ENCODE measurements at places on chromosomes 6 and 20. TPM values are rescaled to one million over a fixed set of nuclear protein-coding genes. Genes with fewer than 3 reads are reported as not detected.

Gene AKAP7
- 5.3 TPM for total RNA-seq

Gene TRIM40
- total RNA-seq: not detected

Gene SASH1
- total RNA-seq: 10.2 TPM

Gene EEF1A2
- total RNA-seq: 29.8 TPM

Gene OOEP
- not detected for total RNA-seq

Gene CLDN20
- total RNA-seq: not detected

Gene KCNK5
- 31.8 TPM for total RNA-seq

Gene MAFB
- total RNA-seq: 0.76 TPM

Gene CST5
- not detected for total RNA-seq

- DNase-seq: no peak
These were observed 507.3 kb upstream of the ARID1B start for GRCh38 chr6:156269751-156270369.

- no peak for DNase-seq
These were observed 81.7 kb upstream of the PDE10A start for GRCh38 chr6:165744555-165745228.

- DNase-seq: peak; percentile 72
These were observed 119.4 kb downstream of the TBX18 start for GRCh38 chr6:84645000-84645399.

DNA sequence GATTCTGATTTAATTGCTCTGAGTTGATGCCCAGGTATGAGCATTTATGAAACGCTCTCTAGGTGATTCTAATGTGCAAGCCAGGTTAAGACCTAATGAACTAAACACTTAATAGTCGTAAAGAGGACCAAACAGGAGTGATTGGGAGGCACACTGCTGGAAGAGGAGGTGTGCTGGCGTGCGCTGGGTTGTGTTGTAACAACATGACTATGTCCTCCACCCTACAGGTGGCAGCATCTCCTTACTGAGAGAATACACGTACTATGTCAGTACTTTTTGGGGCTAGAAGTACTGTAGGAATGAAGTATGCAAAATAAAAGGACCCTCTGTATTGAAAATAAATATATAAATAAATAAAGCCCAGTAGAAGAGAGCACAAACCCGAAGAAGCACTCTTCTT is 11.9 kb downstream of the C6orf89 start:
- DNase-seq: peak; percentile 45

GRCh38 chr6:15536198-15536955 is 126.5 kb downstream of the DTNBP1 start:
- no peak for DNase-seq

- DNase-seq: no peak
These were observed 34.7 kb downstream of the KIAA1755 start for GRCh38 chr20:38225900-38226263.

- DNase-seq: peak; percentile 95
These were observed at the start of gene MDN1 for GRCh38 chr6:89819336-89820130. Gene MDN1, minus strand, starts transcription at chr6:89819794. Its CDS starts 187 bp downstream, at chr6:89819607.

GRCh38 chr6:47724300-47724699 is 25.9 kb downstream of the ADGRF4 start:
- no peak for DNase-seq

DNA sequence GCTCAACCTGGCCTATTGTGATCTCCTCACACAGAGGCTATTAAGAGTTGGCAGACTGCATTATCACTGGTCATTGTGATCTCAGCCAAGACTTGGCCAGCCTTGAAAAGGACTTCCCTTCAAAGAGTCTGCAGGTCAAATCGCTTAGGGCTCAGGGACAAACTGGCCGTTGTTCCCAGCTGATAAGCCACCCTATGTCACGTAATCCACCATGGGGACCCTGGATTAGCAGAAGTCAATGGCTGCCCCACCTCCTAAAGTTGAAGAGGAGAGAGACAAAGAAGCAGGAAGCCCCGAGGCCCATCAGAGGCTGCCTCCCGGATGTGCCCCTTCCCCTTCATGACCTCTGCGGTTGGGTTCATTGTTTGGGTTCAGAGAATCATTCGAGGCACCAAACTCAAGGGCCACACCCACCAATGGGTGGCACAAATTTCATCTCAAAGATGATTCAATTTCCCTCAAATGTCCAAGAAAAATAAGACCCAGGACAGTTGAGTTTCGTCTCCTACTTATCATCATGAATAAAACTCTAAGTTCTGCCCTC is 56.6 kb downstream of the BPIFB1 start:
- no peak for DNase-seq

GRCh38 chr6:35047265-35048011 is 93.7 kb downstream of the TCP11 start:
- DNase-seq: no peak

GRCh38 chr6:34864007-34864406 is 23.8 kb downstream of the TAF11 start:
- no peak for DNase-seq

- DNase-seq: peak; percentile 36
These were observed 369.6 kb downstream of the LAMA2 start for GRCh38 chr6:129252377-129253071.

DNA sequence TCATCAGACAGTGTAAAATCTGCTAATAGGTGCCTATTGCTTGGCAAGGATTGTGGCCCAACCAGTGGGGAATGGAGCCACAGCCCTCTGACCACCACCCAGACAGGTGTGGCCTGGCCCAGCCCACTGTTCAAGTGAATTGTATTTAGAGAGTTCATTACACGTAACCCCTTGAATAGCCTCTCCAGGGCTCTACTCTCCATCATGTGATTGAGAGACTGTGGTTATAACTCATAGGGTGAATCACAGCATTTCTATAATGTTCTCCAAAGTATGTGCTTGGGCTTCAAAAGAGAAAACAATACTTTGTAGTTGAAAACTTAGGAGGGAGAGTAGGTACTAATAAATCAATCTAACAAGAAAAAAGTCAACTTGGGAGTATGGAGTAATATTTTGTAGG is 38.4 kb downstream of the ALDH8A1 start:
- no peak for DNase-seq

- no peak for DNase-seq
These were observed 264.1 kb upstream of the RIN2 start for GRCh38 chr20:19493794-19494495.

GRCh38 chr20:46844965-46845364 is 49.7 kb upstream of the EYA2 start:
- no peak for DNase-seq

DNA sequence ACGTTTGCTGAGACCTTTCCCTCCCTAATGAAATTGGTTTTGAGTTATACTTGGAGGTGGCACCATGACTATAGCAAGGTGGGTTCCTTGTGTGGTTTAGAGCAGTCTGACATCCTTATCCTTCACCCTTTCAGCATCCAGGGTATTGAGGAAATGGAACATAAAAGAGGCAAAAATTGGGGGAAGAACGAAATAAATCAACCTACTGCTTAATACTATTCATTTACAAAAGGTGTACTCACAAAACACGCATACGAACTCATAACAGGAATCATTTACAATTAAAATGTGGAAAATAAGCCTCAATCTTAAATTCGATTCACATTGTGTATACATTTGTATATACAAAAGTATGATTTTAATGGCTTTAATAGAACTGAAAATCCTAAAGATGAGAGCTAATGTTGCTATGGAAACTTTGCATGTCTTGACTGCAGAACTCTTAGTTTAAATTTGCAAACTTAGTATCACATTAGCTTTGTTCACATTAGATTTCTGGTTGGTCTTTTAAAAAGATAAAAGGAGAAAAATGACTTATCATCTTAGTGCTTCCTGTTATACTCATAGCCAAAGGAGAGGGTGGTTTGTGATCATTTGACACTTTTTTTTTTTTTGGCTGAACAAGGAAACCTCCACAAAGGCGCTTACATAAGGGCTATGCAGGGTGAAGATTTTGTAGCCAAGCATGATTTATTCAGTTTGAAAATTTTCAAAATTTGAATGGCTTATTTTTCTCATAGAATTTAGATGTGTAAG is 76.1 kb upstream of the ATXN1 start:
- DNase-seq: no peak

- DNase-seq: no peak
These were observed 91.3 kb upstream of the GGTLC1 start for GRCh38 chr20:24079661-24080412.

GRCh38 chr20:54620611-54621010 is 145.2 kb downstream of the DOK5 start:
- no peak for DNase-seq

DNA sequence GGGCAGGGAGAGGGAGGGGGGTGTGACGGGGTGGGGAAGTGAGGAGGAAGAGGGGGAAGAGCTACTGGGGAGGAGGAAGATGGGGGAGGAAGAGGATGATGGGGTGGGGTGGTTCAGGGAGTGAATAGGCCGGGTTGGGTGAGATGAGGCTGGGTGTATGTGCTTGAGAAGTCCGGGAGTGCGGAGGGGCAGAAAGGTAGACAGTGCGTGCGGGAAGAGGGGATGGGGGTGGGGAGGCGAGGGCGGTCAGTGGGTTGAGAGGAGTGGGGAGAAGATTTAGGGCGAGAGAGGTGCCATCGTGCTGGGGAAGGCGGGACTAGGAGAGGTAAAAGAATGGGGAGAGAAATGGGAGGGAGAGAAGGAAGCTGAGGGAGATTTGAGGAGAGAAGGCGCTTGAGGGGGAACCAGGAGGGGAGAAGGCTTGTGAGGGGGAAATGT is 30.9 kb upstream of the NOTCH4 start:
- DNase-seq: no peak

DNA sequence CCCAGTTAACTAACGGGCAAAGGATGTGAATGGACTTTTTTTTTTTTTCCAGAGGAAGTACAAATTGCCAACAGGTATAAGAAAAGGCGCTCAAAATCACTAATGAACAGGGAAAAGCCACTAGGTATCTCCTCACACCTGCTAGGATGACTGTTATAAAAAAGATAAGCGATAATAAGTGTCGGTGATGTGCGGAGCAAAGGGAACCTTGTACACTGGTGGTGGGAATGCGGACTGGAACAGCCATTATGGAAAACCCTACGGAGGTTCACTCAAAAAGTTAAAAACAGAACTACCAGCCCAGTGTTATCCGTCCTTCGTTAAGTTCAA is 787 bp upstream of the RAB32 start:
- DNase-seq: no peak

- no peak for DNase-seq
These were observed 237.5 kb upstream of the RSPO3 start for GRCh38 chr6:126880964-126881363.

DNA sequence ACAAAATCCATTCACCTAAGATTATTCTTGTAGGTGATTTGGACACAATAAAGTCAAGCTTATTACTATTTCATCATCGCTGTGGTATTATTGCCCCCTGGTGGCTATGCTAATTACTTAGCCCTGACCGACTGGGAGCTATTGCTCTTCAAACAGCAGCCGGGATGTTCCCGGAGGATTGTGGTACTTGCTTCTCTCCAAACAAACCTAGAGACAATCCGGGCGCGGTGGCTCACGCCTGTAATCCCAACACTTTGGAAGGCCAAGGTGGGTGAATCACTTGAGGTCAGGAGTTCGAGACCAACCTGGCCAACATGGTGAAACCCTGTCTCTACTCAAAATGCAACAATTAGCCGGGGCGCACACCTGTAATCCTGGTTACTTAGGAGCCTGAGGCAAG is 15.4 kb upstream of the STMND1 start:
- peak; percentile 80 for DNase-seq

DNA sequence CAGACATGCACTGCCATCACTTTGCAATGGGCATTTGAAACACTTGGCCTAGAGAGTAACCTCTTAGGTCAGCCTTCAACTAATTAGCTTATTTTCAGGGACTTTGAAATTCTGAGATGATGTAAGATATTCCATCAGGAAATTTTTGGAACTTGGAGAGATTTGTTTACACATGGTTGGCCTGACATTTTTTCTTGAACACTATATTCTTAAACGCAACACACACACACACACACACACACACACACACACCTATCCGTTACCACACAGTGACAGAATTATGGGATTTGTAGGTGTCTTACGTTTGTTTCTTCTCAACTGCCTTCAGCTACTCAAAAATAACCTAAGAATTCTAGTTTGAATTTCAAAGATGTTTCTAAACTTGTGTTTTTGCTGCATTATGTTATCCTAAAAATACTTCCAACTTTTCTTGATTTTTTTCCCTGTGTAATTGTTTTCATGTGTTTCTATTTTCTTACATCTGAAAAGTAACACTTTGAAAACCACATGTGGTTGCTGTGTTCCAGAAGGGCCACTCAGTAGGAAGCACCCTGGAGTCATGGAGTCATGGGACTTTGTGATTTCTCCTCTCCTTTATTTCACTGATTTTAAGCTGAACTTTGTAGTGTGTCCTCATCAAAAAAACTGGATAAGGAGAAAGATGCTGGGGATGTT is 31.9 kb downstream of the MARCKS start:
- no peak for DNase-seq

DNA sequence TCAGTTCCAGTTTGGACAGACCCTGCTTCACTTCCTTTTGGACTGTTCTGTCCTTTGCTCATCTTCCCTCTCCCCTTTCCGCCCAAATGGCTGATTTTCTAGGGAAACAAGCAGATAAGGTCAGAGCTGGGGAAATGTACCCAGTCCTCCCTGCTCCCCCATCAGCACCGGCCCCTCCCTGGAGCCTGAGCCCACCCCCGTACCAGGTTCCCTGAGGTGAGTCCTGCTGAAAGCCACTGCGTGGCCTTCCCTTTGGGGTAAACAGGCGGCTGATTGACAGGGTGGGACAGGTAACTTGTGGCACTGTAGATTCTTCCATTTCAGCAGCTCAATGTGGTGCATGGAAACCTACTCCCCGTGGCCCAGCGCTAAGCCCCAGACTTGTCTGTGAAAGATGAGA is 70.5 kb downstream of the NPEPL1 start:
- no peak for DNase-seq

DNA sequence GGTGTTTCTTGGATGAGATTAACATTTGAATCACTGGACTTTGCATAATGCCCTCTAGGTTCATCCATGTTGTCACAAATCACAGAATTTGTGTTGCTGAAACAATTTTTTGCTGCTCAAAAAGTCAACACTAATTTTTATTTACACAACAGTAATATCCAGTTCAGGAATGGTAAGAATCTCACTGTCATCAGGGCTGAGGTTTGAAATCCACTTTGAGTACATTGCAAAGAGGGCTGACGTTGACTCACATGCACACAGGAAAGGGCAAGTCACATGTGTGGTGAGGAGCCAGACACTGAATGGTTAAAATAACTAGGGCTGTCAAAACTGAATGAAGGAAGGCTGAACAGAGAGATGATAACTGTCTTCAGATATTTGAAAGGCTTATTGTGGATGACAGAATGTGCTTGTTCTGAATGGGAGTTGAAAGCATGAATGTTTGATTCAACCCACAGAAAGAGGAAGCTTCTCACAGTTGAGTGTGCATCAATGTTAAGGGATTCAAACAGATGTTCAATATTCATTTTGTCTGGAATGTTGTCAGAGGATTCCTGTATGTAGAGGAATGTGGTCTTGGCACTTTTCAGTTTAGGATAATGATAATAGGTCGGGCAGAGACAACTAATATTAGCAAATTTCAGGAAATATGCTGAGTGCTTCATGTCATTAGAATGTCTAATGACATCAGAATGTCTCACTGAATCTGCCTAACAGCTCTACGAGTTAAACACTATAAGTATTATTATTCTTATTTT is 3.6 kb upstream of the ADGRG6 start:
- no peak for DNase-seq

Measured in HT-29 (cell line).